Heart right ventricle (tissue), 16 donors: ENCODE measurements at places on chromosomes 2 and 18. TPM values are rescaled to one million over a fixed set of nuclear protein-coding genes. Genes with fewer than 3 reads are reported as not detected.

GRCh38 chr2:109173311-109174171 lies 44.5 kb downstream of the SH3RF3 start:
- DNase-seq: peak; percentile 70

GRCh38 chr2:41853427-41854191 lies 194.2 kb upstream of the PKDCC start:
- peak; percentile 39 for DNase-seq

Gene GALNT14
- total RNA-seq: not detected

Gene POTEI
- total RNA-seq: not detected

- DNase-seq: no peak
These were observed 107.2 kb upstream of the L3MBTL4 start for GRCh38 chr18:6521803-6522418.

GRCh38 chr2:218988164-218988563 lies 3.2 kb upstream of the FEV start:
- no peak for DNase-seq

Gene ANKRD36C
- 6.8 TPM for total RNA-seq

- no peak for DNase-seq
These were observed 30.8 kb downstream of the NRP2 start for GRCh38 chr2:205713086-205713485.

DNA sequence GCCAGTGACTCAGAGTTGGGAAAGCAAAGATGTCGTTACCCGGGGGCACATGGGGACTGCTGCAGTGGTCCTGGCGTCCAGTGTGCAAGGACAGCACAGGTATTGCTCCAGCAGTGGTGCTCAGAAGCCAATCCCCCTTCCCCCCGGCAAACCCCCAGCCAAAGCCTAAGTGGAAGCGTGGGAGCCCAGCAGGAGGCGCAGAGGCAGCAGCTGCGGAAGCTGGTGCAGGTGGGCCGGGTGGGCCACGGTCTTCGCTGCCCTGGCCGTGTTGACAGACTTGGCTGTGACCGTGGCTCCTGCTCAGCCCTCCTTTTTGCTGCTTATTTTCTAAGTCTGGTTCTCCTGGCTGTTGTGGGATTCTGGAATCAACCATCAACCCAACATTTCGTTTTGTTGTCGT lies 369.8 kb upstream of the ST6GAL2 start:
- no peak for DNase-seq

DNA sequence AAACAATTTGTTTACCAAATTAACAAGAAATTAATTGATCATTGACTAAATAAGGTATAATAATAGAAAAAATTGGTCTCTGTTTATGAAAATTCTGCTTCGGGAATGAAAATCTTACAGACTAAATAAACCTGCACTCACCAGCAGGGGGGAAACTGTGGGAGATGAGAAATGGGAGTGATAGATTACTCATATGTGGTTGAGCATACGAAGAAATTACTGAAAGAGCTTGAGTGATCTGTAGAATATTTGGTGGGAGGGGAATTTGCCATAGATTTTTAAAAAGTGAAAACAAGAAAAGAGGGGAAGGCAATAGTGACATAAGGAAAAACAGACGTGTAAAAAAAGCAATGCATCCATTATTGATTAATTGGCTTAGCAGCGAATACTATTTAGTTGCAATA lies 2.2 kb downstream of the HMSD start:
- DNase-seq: no peak

DNA sequence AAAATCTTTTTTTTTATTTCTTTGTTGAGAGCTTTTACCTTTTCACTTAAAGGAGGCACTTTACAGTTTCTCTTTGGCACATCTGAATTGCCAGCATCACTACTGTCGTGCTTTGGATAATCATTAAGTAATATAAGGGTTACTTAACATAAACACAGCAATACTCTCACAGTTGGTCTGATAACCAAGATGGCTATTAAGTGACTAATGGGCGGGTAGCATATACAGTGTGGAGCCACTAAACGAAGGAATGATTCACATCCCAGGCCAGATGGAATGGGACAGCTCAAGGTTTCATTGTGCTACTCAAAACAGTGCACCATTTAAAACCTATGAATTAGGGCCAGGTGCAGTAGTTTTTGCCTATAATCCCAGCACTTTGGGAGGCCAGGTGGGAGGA lies 28.1 kb downstream of the USP37 start:
- DNase-seq: no peak

GRCh38 chr2:151478011-151478410 lies 68.3 kb downstream of the RIF1 start:
- DNase-seq: no peak

DNA sequence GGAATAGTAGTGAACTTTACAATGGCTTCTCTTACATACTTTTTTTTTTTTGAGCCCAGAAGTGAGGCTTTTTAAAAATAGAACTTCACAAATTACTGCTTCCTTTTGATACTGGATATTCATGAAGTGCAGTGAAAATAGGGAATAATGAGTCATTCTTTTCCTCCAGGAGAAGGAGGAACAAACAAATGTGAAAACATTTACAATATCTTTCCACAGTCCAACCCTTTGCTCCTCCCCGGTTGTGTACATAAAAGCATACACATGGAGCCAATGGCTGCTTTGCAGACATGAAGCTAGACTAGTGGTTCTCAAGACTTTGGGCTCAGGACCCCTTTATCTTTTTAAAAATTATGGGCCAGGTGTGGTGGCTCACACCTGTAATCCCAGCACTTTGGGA lies 266.9 kb downstream of the GBX2 start:
- DNase-seq: no peak

DNA sequence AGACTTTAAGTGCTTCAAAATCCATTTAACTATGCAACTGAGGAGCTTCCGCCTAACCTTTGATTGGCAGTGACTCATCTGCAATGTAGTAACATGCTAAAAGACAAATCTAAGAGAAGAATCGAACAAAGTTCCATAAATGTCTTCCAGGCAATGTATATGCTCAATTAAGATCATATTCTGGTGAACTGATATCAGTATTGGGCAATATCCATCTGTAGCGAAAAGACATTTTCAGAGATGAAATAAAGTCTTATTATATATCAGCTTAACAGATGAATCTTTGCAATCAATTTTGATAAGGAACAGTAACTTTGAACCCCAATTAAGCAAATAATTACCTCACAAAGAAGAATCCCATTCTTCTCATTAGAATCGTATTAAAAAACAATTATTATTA lies 11.6 kb downstream of the ZC3H8 start:
- DNase-seq: no peak

Gene MBD2
- total RNA-seq: 41.6 TPM

Gene FAP
- total RNA-seq: 0.56 TPM

DNA sequence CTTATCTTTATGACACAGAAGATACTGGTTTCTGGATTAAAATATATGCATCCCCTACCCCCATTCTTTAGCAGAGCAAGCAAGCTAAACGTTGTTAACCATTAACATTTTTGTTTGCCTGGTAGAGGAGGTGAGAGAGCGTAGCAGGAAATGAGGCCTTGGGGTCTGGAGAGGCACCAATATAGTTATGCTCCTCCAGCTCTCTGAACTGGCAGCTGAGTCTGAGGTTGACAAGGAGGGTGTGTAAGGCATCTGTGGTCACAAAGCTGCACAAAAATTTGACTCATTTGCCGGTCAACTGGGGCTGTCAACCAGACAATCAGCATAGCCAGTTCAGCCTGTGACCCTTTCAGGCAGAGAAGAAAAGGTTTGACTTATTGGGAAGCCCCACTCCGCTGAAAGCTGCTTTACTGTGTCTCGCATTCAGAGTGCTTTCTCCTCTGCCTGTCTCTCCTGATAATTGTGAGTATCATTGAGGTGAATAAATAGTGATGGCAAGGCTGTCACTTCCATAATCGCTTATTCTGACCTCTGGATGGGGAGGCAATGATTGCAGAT lies 647.5 kb upstream of the SETBP1 start:
- DNase-seq: no peak

- DNase-seq: no peak
These were observed 776.3 kb upstream of the CDH7 start for GRCh38 chr18:64974391-64975125.

- no peak for DNase-seq
These were observed 163.6 kb upstream of the SIX2 start for GRCh38 chr2:45172760-45173392.

Gene CPLX4
- total RNA-seq: 0.11 TPM

GRCh38 chr2:197878792-197879191 lies 74.4 kb downstream of the PLCL1 start:
- DNase-seq: no peak

GRCh38 chr18:55240978-55241377 lies 281.7 kb upstream of the CCDC68 start:
- DNase-seq: no peak

Gene KIF5C
- 0.28 TPM for total RNA-seq

DNA sequence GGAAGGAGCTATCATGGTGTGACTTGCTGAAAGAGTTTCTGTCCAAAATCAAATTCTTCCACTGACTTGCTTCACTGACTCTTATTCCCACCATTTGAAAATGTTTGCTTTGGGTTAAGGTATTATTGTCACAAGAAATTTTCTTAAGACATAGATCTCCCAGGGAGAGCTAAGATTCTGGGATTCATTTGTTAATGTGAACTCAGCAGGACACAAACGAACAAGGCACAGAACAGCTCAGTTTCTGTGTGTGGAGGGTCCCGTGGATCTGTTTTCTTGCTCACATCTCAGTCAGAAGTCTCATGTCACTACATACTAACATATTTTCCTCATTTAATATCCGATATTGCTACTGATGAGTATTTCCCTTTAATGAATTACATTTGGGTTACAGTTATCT lies 8.2 kb upstream of the HNRNPA3 start:
- no peak for DNase-seq

Gene SERPINB4
- not detected for total RNA-seq

DNA sequence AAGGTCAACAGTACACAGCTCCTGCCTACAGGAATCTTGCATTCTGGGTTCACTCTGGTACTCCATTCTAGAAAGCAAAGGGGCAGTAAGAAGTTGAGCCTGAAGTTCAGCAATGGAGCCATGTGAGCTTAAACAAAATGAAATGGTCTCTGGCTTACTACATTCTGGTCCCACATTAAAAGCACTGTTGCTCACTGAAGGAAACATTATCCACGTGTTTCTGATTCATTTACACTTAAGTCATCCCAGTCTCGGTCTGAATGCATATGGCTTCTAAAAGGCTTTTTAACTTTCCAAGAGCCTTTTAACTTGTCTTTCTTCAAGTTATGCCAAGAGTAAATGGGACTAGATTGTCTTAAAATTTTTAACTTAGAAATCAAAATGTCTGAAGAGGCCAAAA lies 177.8 kb downstream of the LNPK start:
- no peak for DNase-seq

Gene CFC1
- not detected for total RNA-seq

DNA sequence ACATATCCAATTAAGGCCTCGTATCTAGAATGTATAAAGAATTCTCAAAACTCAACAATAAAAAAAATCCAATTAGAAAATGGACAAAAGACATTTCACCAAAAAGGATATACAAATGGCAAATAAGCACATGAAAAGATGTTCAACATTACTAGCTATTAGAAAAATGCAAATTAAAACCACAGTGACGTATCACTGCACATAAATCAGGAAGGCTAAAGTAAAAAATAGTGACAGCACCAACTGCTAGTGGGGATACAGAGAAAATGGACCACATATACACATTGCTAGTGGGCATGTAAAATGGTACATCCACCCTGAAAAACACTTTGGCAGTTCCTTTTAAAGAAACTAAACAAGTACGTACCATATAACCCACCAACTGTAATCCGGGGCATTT lies 59.7 kb downstream of the SMAD4 start:
- DNase-seq: no peak

GRCh38 chr2:126419403-126419802 lies 236.6 kb upstream of the GYPC start:
- DNase-seq: no peak

Gene OTX1
- total RNA-seq: not detected

GRCh38 chr18:40367576-40367975 lies 1587.5 kb upstream of the PIK3C3 start:
- DNase-seq: no peak

DNA sequence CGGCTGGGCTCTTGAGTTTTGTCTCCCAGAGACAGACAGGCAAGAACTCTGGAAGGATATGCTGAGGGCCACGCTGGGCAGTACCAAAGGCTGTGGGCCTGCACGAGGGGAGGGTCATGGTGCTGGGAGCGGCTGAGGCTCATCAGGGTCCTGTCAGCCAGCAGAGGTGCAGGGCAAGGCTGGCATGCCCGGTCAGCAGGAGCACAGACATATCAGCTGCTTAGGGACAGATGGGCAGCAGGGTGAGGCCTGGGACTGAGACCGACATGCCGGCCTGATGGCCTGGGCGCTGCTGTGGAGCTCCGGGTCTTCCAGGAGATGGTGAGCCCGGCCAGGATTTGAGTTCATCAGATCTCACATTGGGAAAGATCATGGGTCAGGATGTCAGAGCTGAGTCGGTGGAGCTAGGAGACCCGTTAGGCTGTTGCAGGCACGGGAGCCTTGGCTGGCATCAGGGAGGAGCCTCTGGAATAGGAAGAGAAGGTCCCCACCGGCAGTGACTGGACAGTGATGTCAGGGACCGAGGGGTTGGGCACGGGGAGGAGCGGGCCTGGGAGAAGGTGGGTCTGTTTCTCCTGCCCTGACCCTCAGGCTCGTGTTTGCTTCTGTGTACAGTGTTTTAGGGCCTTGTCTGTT lies 18.8 kb downstream of the CNDP2 start:
- DNase-seq: no peak

DNA sequence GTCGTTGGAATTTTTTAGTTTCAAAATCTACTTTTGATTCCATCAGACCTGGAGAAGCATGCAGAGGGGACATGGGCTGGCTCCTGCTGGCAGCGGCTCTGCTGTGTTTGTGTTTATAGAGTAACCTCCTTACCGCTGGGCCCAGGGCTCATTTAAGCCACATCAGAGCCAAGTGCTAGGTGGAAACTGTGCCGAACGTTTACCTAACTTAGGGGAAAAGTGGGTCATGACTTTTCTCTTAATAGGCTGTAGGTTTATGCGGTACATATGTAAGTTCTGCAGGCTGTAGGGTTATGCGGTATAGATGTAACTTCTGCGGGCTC lies 17.7 kb downstream of the CNDP2 start:
- no peak for DNase-seq

GRCh38 chr2:166560022-166560421 lies 66.0 kb upstream of the SCN7A start:
- no peak for DNase-seq

DNA sequence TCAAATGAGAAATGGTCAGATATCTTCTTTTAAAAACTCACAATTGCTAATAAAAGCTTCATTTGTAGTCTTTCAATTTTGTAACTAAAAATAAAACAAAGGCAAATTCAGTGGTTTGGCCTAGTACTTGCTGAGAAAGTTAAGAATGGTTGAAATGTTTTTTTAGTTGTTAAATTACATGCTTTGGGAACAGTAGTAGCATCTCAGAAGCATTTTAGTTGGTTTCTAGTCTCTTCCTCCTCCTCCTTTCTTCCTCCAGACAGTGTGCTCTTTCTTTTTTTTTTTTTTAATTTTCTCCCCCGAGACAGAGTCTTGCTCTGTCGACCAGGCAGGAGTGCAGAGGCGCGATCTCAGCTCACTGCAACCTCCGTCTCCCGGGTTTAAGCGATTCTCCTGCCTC lies 9.8 kb downstream of the TRAK2 start:
- DNase-seq: no peak

GRCh38 chr2:24498121-24498520 lies 7.1 kb downstream of the NCOA1 start:
- DNase-seq: no peak
